Right renal pelvis (tissue), 4 donors: ENCODE measurements at places on chromosomes 13 and 19. TPM values are rescaled to one million over a fixed set of nuclear protein-coding genes. Genes with fewer than 3 reads are reported as not detected.

The TINCR gene
- 0.83 TPM for polyA plus RNA-seq

The ALG11 gene
- polyA plus RNA-seq: 36.3 TPM

The CDX2 gene
- not detected for polyA plus RNA-seq

The CNFN gene
- 1.3 TPM for polyA plus RNA-seq

The C5AR2 gene
- 0.30 TPM for polyA plus RNA-seq

GRCh38 chr13:112358156-112358555 is 18.0 kb upstream of the SPACA7 start:
- DNase-seq: no peak

DNA sequence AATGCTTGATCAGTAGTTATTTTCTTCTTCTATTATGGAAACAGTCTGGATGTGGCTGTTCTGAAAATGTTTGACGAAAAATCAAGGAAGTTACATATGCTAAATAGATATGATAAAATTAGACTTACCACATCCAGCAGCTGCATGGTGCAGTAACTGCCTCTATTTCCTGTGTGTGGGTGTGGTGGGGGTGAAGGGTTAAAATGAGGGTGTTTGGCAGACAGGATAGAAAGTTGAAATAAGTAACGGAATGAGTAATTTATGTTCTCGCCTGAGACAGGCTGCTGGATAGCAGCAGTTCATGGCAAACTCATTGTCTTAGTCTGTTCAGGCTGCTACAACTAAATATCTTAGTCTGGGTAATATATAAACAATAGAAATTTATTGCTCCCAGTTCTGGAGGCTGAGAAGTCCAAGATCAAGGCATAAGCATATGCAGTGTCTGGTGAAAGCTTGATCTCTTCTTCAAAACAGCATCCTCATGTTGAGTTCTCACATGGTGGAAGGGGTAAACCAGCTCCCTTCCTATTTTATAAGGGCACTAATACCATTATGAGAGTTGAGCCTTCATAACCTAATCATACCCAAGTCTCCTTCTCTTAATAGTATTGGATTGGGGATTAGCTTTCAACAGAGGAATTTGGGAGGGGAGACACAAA is 1248.9 kb downstream of the SLITRK5 start:
- DNase-seq: no peak

- DNase-seq: no peak
These were observed 491.0 kb downstream of the FGF9 start for GRCh38 chr13:22161871-22162270.

DNA sequence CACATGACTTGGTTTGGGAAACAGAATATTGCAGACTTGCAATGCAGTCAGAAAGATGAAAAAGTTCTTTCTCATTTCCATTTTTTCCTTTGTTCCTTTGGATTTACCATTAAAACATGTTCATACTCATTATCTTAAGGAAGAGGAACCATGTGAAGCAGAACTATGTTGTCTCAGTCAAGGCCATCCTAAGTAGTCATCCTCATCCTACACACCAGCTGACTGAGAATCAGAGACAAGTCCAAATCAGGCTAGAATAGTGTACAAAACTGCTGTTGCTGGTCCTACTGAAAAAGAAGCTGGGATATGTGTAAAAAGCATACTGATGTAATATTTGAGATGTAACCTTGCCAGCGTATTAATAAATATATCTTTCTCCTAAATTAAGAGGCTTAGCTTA is 433.4 kb downstream of the SLITRK5 start:
- no peak for DNase-seq

GRCh38 chr13:49100637-49101570 is 119.2 kb upstream of the MLNR start:
- no peak for DNase-seq
